Thymus (tissue), 14 donors: ENCODE measurements at places on chromosomes 2 and 18. TPM values are rescaled to one million over a fixed set of nuclear protein-coding genes. Genes with fewer than 3 reads are reported as not detected.

- no peak overlapping the region for H3K4me3 ChIP-seq
- no peak for DNase-seq
- no peaks in the 10 kb centered on the region for H3K36me3 ChIP-seq
- no peak overlapping the region for H3K27ac ChIP-seq
- no peaks in the 10 kb centered on the region for H3K27me3 ChIP-seq
Observed at GRCh38 chr18:36539674-36540231, 242.2 kb downstream of the FHOD3 start.

GRCh38 chr2:223203971-223204929 lies 152.3 kb downstream of the KCNE4 start:
- no peaks in the 10 kb centered on the region for H3K4me1 ChIP-seq
- no peak for DNase-seq
- H3K27me3 ChIP-seq = no peaks in the 10 kb centered on the region
- no peak overlapping the region for H3K4me3 ChIP-seq

- H3K4me1 ChIP-seq = peaks cover 21% of the 10 kb centered on the region
- H3K27ac ChIP-seq = peak overlapping the region; percentile 73
- H3K27me3 ChIP-seq = no peaks in the 10 kb centered on the region
- peak; percentile 69 for DNase-seq
- no peaks in the 10 kb centered on the region for H3K36me3 ChIP-seq
- no peak overlapping the region for H3K4me3 ChIP-seq
Observed at GRCh38 chr18:69935319-69936190, 12.1 kb downstream of the CD226 start.

GRCh38 chr18:3002732-3003131 lies 10.2 kb downstream of the LPIN2 start:
- H3K27me3 ChIP-seq = no peaks in the 10 kb centered on the region
- peaks cover 8% of the 10 kb centered on the region for H3K36me3 ChIP-seq
- H3K27ac ChIP-seq = no peak overlapping the region
- no peaks in the 10 kb centered on the region for H3K4me1 ChIP-seq
- H3K4me3 ChIP-seq = no peak overlapping the region
- no peak for DNase-seq

CRYGC gene
- total RNA-seq = not detected

CTAGE1 gene
- not detected for total RNA-seq

DNA sequence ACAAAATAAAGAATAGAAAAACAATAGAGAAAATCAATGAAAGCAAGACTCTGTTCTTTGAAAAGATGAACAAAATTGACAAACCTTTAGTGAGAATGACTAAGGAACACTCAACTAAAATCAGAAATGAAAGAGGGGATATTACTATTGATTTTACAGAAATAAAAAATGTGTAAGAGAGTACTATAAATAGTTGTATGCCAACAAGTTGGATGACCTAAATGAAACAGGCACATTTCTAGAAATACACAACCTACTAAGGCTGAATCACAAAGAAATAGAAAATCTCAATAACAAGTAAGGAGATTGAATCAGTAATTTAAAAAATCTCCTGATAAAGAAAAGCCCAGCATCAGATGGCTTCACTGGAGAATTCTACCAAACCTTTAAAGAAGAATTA lies 18.4 kb upstream of the MALL start:
- no peaks in the 10 kb centered on the region for H3K36me3 ChIP-seq
- no peak overlapping the region for H3K27ac ChIP-seq
- no peaks in the 10 kb centered on the region for H3K4me1 ChIP-seq
- H3K4me3 ChIP-seq = no peak overlapping the region

RTP5 gene
- 0.66 TPM for total RNA-seq

GRCh38 chr2:6877402-6878304 lies at the start of gene RSAD2:
Gene RSAD2, plus strand, starts transcription at chr2:6877777. Its CDS starts 24 bp downstream, at chr2:6877801.
- H3K4me3 ChIP-seq = peak within 1 kb of the TSS; percentile 33
- peak; percentile 80 for DNase-seq
- peak within 1 kb of the TSS; percentile 76 for H3K27ac ChIP-seq
- no peaks in the 10 kb centered on the region for H3K36me3 ChIP-seq
- H3K4me1 ChIP-seq = peaks cover 40% of the 10 kb centered on the region

DNA sequence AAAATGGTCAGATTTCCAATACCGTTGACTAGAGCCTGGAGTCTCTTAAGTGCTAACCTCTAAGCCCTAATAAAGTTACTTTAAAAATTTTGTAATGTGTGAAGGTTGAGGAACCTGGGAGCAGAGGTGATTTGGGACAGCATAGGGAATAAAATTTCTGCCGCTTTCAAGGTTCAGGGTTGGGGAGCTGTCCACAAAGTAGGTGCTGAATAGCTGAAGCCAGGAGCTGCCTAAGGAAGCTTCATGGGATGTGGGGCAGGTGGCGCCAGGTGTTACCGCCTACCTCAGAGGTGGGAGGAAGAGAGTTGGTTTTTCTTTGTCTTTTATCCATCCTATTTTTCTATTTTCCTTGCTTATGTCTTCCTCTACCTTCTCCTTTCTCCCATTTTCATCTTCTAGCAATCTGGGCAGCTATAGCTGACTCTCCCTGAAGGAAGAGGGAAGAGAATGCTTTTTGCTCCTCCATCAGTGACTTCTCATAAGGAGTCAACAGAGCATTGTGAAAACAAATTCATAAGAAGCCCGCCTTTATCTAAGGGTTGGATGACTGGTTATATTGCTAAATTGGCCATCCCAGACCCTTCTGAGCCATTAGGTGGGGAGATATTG lies 178.7 kb downstream of the CLIP4 start:
- H3K4me1 ChIP-seq = no peaks in the 10 kb centered on the region
- H3K27me3 ChIP-seq = peaks cover 2% of the 10 kb centered on the region
- no peak overlapping the region for H3K4me3 ChIP-seq
- no peak overlapping the region for H3K27ac ChIP-seq

DNA sequence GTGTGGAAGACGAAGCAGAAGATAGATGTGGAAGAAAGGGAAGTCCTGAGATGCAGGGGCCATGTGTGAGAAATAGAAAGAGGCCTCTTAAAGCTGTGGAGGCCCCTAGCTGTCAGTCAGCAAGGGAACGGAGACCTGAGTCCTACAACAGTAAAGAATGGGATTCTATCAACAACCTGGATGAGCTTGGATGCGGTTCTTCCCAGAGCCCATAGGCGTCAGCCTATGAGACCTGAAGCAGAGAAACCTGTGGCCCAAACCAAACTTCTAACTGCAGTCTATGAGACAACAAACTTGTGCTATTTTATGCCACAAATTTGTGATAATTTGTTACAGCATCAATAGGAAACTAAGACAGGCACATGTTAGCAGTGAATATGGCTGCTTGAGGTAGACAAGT lies 583.7 kb downstream of the ADCYAP1 start:
- DNase-seq = no peak
- no peak overlapping the region for H3K27ac ChIP-seq
- no peak overlapping the region for H3K4me3 ChIP-seq
- no peaks in the 10 kb centered on the region for H3K36me3 ChIP-seq
- H3K4me1 ChIP-seq = no peaks in the 10 kb centered on the region
- H3K27me3 ChIP-seq = no peaks in the 10 kb centered on the region

GRCh38 chr2:2662037-2662846 lies 331.2 kb upstream of the MYT1L start:
- H3K27me3 ChIP-seq = no peaks in the 10 kb centered on the region
- no peak for DNase-seq
- H3K36me3 ChIP-seq = no peaks in the 10 kb centered on the region
- H3K4me1 ChIP-seq = no peaks in the 10 kb centered on the region

PLEK gene
- total RNA-seq = 41.3 TPM

- no peak overlapping the region for H3K27ac ChIP-seq
- H3K4me3 ChIP-seq = no peak overlapping the region
- peaks cover 91% of the 10 kb centered on the region for H3K36me3 ChIP-seq
- no peaks in the 10 kb centered on the region for H3K27me3 ChIP-seq
Observed at GRCh38 chr2:216119986-216120385, 10.8 kb downstream of the XRCC5 start.

DHRS9 gene
- total RNA-seq = 0.85 TPM

DNA sequence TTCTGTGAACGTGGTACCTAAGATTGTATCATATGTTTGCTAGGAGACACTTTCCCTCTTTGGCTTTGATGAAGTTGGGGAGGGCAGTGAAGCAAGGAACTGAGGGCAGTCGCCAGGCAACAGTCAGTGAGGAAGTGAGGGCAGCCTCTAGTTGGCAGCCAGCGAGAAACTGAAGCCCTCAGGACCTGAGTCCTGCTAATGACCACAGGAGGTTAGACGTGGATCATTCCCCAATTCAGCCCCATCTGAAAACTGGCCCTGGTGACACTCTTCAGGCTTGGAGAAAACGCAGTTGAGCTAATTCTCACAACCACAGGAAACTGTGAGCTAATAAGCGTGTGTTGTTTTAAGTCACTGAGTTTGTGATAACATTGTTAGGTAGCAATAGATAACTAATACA lies 84.5 kb upstream of the REG3G start:
- H3K4me1 ChIP-seq = no peaks in the 10 kb centered on the region
- no peak overlapping the region for H3K27ac ChIP-seq
- H3K27me3 ChIP-seq = no peaks in the 10 kb centered on the region
- DNase-seq = no peak
- H3K4me3 ChIP-seq = no peak overlapping the region

DRC1 gene
- total RNA-seq = 0.14 TPM

REG3A gene
- total RNA-seq = 0.05 TPM

EMILIN1 gene
- 9.2 TPM for total RNA-seq

DNA sequence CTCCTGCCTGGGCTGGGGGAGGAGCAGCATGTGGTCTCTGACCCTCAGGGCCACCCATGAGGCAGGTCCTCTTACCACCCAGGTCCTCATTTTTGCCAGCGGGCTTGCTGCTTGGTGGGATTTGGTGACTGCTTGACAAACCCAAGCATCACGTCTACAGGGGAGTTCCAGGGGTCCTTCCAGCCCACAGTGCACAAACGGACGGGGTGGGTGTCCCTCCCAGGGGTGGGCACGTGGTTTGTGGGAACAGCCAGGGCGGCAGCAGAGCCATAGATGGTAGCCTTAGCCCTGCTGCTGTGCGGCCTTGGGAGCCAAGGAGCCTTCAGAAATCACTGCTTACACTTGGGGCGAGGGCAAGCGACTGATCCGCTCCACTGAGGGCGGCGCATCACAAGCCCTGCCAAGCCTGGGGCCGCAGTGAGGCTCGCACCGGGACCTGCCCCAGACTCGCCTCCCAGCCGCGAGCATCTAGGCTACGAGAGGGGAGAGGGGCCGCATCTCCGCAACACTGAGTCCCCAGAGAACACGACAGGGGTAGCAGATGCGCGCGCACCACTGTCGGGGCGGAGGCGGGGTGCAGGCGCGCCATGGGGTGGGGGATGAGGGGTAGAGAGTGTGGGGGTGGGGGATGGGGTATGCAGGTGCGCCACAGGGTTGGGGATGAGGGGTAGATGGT lies 36.9 kb downstream of the SNED1 start:
- peaks cover 36% of the 10 kb centered on the region for H3K27me3 ChIP-seq
- H3K27ac ChIP-seq = peak overlapping the region; percentile 90
- DNase-seq = peak; percentile 84
- peaks cover 70% of the 10 kb centered on the region for H3K4me1 ChIP-seq

DNA sequence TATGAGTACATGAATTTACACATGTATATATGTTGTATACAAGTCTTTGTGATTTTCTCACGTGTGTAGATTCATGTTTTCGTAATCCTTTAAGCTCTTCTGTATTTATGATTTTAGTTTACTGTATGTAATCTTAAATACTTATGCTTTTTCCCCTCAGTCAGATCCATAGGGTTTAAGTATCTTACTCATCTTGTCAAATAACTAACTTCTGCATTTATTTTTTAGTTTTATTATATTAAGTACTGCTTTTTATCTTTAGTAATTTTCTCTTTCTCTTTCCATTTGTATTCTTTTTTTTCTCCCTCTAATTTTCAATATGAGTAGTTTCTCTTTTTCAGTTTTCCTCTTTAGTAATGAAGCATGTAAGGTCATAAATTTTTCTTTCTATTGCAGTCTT lies 179.4 kb downstream of the LCLAT1 start:
- no peak overlapping the region for H3K4me3 ChIP-seq
- H3K4me1 ChIP-seq = peaks cover 4% of the 10 kb centered on the region
- no peak for DNase-seq
- H3K36me3 ChIP-seq = peaks cover 6% of the 10 kb centered on the region

VIT gene
- total RNA-seq = 0.19 TPM

POTEC gene
- not detected for total RNA-seq

DNA sequence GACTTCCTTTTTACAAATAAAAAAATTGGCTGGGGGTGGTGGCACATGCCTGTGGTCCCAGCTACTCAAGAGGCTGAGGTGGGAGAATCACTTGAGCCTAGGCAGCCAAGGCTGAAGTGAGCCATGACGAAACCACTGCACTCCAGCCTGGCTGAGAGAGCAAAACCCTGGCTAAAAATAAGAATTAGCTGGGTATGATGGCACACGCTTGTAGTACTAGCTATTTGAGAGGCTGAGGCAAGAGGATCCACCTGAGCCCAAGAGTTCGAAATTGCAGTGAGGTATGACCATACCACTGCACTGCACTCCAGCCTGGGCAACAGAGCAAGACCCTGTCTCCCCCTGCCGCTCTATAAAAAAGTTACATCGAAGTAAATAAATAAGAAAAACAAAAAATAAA lies 33.7 kb downstream of the GFPT1 start:
- no peak overlapping the region for H3K4me3 ChIP-seq
- no peak for DNase-seq
- H3K27ac ChIP-seq = no peak overlapping the region
- no peaks in the 10 kb centered on the region for H3K27me3 ChIP-seq
- no peaks in the 10 kb centered on the region for H3K4me1 ChIP-seq
- peaks cover 50% of the 10 kb centered on the region for H3K36me3 ChIP-seq

PLGLB2 gene
- total RNA-seq = 1.5 TPM

DNA sequence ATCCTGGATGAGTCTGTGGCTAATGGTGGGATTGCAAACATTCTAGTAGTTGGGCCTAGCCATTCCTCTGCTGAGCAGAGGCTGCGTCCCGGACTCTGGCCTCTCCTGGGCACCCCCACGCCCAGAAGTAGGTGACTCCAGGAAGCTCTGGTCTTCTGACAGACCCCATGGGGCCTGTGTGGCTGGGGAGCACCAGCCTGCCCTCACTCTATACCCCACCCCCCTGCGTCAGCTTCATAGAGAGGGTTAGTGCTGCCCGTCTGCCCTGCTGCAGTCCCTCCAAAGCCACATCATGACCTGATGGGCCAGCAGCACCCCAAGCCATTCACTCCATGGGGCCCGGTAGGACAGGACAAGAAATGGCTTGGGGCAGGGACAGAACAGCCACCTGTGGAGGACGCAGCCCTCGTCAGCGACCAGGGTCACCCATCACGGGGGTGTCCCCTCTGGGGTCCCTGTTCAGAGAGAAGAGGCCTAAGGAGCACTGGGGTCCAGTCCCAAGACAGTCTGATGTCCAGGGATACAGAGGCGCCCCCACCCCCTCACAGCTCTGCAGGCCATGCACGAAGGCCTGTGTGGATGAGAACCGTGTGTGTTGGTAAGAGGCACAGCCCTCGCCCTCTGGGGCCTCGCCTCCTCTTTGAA lies 238.3 kb downstream of the ATAD2B start:
- no peaks in the 10 kb centered on the region for H3K27me3 ChIP-seq
- H3K27ac ChIP-seq = no peak overlapping the region
- H3K4me3 ChIP-seq = no peak overlapping the region

GRCh38 chr2:96400049-96401000 lies 64.8 kb downstream of the NCAPH start:
- DNase-seq = no peak

GRCh38 chr18:73961804-73962203 lies 185.8 kb downstream of the FBXO15 start:
- no peaks in the 10 kb centered on the region for H3K27me3 ChIP-seq
- H3K4me1 ChIP-seq = no peaks in the 10 kb centered on the region
- no peak for DNase-seq

GRCh38 chr2:86226636-86227520 lies 27.6 kb downstream of the MRPL35 start:
- no peak overlapping the region for H3K27ac ChIP-seq
- no peak for DNase-seq
- no peak overlapping the region for H3K4me3 ChIP-seq
